Chondrocyte (in vitro differentiated cells): ENCODE measurements at places on chromosomes 6 and 20. TPM values are rescaled to one million over a fixed set of nuclear protein-coding genes. Genes with fewer than 3 reads are reported as not detected.

ANKRD66 gene
- total RNA-seq = not detected in 3 replicates

MTFR2 gene
- 0.85 to 1.7 TPM (median 1.0 TPM) in 3 replicates for total RNA-seq

DNA sequence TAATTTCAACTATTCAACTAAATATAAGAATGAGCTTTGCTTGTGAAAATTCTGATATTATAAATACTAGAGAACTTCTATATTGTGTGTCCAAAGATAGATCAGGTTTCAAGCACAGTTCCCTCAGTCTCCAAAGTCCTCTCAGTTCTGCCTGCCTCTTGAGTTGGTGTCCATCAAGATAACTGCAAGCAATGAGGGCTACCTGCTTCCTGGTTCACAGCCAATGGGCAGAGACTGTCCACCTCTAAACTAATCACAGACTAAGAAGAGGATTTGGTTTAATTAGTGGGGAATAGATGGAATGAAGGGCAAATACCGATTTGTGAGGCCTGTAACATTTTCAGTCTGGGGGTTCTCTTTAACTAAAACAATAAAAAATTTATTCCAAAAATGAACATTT is 41.3 kb upstream of the LOC128125822 start:
- DNase-seq = no peak

GRCh38 chr6:25606151-25606550 is 45.9 kb upstream of the SCGN start:
- DNase-seq = no peak

GRCh38 chr20:31821427-31821826 is 2.3 kb downstream of the MYLK2 start:
- peak; percentile 70 for DNase-seq

DNA sequence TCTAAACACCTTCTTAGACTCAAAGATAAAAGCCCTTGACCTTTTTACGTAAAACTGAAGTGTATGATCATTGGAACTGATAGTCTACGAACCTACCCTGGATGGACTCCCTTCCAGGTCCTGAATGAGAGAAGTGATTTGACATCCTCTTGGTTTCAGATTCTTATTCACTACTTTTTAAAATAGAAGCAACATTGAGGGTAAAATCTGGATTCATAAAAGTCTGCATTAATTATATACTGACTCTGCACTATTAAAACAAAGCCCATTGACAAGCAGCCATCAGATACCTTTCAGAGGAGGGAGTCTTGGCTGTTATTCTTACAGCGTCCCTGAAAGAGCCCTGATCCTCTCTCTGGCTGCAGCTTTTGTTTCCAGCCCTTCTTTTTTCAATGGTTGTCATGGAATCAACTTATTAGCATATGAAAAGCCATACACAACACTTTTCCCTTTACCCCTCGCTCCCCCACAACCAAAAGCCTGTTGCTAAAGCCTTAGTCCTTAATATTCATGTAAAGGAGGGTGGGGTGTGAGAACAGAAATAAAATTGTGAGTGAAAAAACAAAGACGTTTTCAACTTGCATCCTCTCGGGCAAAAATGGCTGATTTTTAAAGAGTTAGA is 270.0 kb upstream of the MARCKS start:
- DNase-seq = no peak

GRCh38 chr6:116507324-116507723 is 4.1 kb upstream of the CALHM5 start:
- no peak for DNase-seq

DNA sequence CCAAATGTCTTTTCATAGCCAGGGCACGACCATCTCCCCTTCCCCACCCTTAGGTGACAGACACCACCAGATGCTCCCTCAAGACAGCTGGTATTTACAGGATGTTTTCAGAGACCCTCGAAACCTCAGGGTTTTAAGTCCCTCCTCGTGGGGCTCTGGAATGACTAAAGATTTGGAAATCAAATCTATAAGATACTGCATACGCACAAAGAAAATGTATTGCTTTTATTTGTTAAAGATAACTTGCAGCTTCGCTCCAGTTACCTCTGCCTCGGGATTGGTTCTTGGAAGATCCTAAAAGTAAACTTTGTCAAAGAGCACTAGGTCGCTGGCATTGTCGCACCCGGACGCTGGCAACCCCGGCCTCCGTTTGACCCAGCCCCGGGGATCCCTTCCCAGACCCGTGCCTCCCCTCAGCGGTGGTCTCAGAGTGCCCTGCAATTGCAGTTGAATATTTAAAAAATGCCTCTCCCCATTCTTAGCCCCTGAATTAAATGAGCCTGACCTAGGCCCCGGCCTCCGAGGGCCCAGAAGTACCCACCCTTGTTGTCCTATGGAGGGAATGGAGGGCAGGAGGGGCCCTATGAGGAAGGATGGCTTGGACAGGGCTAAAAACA is 7.1 kb downstream of the PAX1 start:
- no peak for DNase-seq

DNA sequence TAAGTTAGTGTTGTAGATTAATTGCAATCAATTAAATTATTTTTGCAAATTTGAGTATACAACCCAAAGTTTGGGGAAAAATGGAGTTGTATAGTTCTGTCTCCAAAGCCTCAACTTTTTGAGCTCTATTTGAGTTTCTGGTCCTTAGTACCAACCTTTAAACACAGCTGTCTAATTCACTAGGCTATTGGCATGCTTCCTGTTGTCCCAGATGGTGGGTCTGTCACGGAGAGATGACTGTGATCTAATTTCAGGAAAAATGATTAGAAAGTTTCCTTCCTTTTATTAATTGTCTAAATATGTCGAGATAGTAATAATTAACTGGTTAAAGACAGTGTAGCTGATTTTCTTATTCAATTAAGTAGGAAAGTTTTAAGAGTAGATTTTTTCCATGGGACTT is 109.6 kb downstream of the SCAF8 start:
- DNase-seq = no peak

- no peak for DNase-seq
Observed at GRCh38 chr6:70415247-70415646, 1.9 kb downstream of the FAM135A start.

- DNase-seq = no peak
Observed at GRCh38 chr6:150620763-150621162, 21.1 kb downstream of the PLEKHG1 start.

GRCh38 chr6:30730601-30731435 is 10.7 kb downstream of the TUBB start:
- DNase-seq = no peak

DNA sequence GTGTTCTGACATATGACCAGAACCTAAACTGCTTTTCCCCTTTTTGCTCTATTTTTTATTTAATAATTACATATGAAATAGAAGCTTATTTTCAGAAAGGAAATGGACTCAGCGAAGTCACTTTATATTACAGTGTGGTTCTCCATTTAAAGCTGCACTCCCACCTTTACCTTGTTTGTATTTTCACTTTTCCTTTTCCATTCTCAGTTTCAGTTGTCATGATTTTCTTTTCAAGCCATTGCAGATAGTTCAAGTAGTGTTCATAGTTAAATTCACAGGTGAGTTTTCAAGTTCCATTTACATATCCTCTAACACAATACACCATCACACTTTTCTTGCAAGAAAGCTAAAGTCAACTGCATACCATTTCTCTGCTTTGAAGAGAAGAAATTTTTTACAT is 400.2 kb downstream of the HACE1 start:
- DNase-seq = no peak

DNA sequence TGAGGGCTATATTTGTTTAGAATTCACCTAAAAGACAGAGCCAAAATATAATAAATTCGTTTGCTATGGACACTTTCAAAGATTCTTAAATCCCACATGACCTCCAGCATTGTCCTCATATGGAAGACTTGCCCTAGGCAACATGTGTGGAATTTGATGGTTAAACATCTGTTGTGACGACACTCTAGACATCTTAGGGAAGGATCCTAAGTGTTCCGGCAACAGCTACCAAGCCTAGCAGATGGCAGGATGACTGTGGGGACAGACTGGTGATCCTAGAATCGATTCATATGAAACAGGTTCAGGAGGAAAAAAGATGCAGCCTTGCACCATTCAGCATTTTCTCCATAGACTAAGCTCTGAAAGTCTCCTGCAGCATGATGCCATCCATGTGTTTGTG is 77.6 kb upstream of the BACH2 start:
- DNase-seq = no peak
